ENCODE measurements at places on chromosomes 4 and X.

DNA sequence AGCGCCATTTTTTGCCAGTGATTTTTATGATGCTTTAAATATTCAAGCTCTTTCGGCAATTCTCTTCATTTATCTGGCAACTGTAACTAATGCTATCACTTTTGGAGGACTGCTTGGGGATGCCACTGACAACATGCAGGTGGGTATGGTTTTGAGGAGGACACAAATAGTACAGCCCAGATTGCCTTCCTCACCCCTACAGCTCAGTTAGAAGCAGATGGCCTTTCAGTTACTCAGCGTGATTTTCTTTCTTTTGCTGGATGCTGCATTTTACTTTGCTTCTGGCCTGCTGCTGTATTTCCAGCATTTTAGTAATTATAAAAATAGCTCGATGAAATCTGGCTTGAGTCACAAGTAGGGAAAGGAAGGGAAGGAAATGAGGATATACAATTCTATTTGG lies 114.7 kb downstream of the SLC4A4 start:
- DNase-seq: no peak

- no peak for DNase-seq
These were observed 98.3 kb downstream of the RAPGEF2 start for GRCh38 chr4:159201168-159201567.

GRCh38 chr4:88672987-88673386 lies 24.6 kb downstream of the NAP1L5 start:
- no peak for DNase-seq

- DNase-seq: peak; percentile 5
These were observed 1126.6 kb downstream of the FAT4 start for GRCh38 chr4:126441173-126442035.

DNA sequence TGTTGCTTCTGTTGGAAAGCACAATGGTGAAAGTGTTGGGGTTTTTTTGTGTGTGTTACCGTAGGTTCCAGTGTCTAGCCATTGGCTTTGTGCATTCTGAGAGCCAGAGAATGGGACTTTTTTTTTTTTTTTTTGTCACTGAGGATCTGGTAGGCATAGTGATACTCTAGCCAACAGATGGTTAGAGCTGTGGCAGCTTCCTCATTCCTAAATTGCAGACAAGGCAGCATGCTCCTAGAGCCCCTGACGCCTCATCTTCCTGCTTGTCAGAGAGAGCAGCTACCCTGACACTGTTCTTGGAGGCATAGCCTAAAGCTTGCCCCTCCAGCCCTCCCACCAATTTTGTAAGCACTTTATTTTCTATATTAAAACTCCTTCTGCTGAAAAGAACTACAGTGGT lies 27.0 kb downstream of the ARHGEF9 start:
- no peak for DNase-seq

- peak; percentile 96 for DNase-seq
These were observed 43.1 kb upstream of the FGF2 start for GRCh38 chr4:122783301-122784215.

DNA sequence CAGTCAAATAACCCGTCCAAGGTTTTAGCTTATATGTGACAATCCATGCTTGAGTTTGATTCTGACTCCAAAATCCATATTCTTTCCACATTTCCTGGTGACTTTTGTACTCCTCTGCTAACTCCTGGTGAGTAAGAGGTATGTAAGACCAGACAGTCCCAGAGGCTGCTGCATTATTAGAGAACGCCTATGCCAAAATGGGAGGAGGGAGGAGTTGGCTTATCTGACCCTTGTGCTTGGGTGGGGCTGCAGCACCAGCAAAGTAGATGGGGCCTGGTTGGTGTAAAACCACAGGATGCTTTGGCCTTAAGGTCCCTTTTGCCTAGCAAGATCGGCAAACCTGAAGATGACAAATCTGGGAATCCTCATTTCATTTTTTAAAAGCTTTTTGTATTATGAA lies 9.1 kb upstream of the RNF212 start:
- no peak for DNase-seq

DNA sequence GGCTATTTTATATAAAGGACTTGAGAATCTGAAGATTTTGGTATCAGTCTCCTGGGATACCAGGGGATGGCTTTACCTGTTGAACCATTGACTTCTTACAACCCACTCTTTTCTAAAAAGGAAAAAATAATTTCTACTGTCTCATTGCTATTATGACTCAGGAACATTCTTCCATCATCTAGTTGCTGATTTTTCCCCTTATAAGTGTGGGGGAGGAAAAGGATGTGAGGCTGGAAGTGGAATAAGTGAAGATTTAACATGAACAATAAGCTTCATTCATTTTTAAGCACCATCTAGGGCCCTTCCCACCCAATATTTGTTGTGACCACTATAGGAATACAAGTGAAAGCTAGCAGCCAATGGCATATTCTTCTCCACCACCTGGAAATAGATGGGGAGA lies 10.6 kb upstream of the MND1 start:
- no peak for DNase-seq

- peak; percentile 93 for DNase-seq
These were observed 168.5 kb upstream of the LDB2 start for GRCh38 chr4:17066972-17067371.

DNA sequence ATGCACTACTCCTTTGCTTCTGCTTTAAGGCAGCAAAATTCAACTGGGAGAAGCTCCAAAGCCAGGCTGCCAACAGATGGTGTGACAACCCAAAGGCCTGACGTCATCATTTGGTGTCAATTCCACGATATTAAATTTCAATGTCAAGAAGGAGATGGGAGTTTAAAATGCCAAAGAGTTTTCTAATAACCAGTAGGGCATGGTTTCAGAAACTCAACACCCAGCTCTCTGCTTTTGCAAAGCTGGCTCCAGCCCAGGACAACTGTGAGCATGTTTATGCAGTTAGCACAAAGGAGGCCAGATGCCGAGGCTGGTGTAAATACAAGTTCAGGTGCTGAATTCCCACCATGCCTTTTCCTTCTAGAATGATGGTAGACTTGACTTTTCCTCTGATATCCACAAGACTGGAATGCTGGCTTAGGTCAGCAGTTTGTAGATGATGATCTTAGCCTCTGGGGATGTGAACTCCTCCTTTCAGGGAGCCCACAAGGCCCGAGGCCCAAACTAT lies 67.3 kb downstream of the AFAP1 start:
- DNase-seq: peak; percentile 91

- DNase-seq: no peak
These were observed 5.8 kb upstream of the CCNA2 start for GRCh38 chr4:121829511-121829910.

DNA sequence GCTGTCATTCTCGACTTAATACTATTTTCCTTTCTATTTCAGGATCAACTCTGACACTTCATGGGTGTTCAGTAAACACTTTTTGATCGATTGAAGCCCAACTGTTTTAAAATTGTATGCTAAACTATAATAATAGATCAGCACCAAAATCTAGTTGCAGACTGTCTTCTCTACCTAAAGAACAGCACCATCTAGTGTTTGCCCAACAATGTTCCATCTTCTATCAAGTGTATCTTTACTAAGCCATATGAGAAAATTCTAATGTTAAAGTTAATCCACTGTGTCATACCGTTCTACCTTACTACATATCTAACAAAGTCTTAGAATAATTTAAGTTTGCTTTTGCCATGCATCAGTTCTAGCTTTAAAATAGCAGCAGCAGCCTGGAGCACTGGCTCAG lies 113.0 kb upstream of the PRDX4 start:
- peak; percentile 46 for DNase-seq
